Thoracic aorta endothelial cell (primary cell): ENCODE measurements at places on chromosomes 2 and 18. TPM values are rescaled to one million over a fixed set of nuclear protein-coding genes. Genes with fewer than 3 reads are reported as not detected.

The MFSD6 gene
- total RNA-seq, result 6.6 and 10.0 TPM in 2 replicates

The DNAJC27 gene
- 3.1 and 4.3 TPM in 2 replicates for total RNA-seq

The PARD3B gene
- total RNA-seq, result 18.4 and 19.0 TPM in 2 replicates

The ASPRV1 gene
- total RNA-seq, result 0.13 and 0.14 TPM in 2 replicates

The PTPRN gene
- not detected in 2 replicates for total RNA-seq

The CCBE1 gene
- total RNA-seq, result 1.0 and 2.5 TPM in 2 replicates

The SCYGR4 gene
- not detected in 2 replicates for total RNA-seq

The KHK gene
- 2.4 and 3.4 TPM in 2 replicates for total RNA-seq

The ERFE gene
- total RNA-seq, result 0.79 and 1.2 TPM in 2 replicates

The NPHP1 gene
- total RNA-seq, result 6.1 and 7.9 TPM in 2 replicates

The TNS1 gene
- total RNA-seq, result 37.0 and 38.2 TPM in 2 replicates

The ZBTB7C gene
- total RNA-seq, result under 0.01 TPM in 1 of 2 replicates, not detected in the other

The DSC2 gene
- 0.14 TPM in 1 of 2 replicates, not detected in the other for total RNA-seq

The GPR55 gene
- not detected in 2 replicates for total RNA-seq

The TTL gene
- total RNA-seq, result 94.3 and 102 TPM in 2 replicates

The CDH20 gene
- not detected in 2 replicates for total RNA-seq

The IKZF2 gene
- total RNA-seq, result 0.93 and 1.9 TPM in 2 replicates

The EFHD1 gene
- total RNA-seq, result 0.13 TPM in 1 of 2 replicates, not detected in the other

The REG3G gene
- not detected in 2 replicates for total RNA-seq

The REG1B gene
- total RNA-seq, result not detected in 2 replicates

The SLC23A3 gene
- 1.8 and 2.1 TPM in 2 replicates for total RNA-seq

The PDIA6 gene
- total RNA-seq, result 469 and 501 TPM in 2 replicates

The LIMS3 gene
- 3.8 and 5.3 TPM in 2 replicates for total RNA-seq

The PROKR1 gene
- total RNA-seq, result under 0.01 TPM in 1 of 2 replicates, not detected in the other

The DNAJC10 gene
- 187 and 212 TPM in 2 replicates for total RNA-seq

The DSG2 gene
- total RNA-seq, result 0.07 TPM in 1 of 2 replicates, not detected in the other

The MALL gene
- 102 and 223 TPM in 2 replicates for total RNA-seq

The ZEB2 gene
- 29.9 and 53.2 TPM in 2 replicates for total RNA-seq

The VIT gene
- 1.7 and 2.2 TPM in 2 replicates for total RNA-seq

The LRATD1 gene
- 0.13 and 0.79 TPM in 2 replicates for total RNA-seq

The FIGN gene
- 4.0 and 6.5 TPM in 2 replicates for total RNA-seq

The PPP4R1 gene
- total RNA-seq, result 174 and 200 TPM in 2 replicates

The RSAD2 gene
- total RNA-seq, result 0.13 and 0.43 TPM in 2 replicates

The CYBRD1 gene
- total RNA-seq, result 43.6 and 66.2 TPM in 2 replicates

The IRS1 gene
- total RNA-seq, result under 0.01 and 0.07 TPM in 2 replicates

The CYRIA gene
- total RNA-seq, result 46.5 and 47.6 TPM in 2 replicates

The TUBA3E gene
- total RNA-seq, result not detected in 2 replicates

The GRB14 gene
- 10.0 and 19.8 TPM in 2 replicates for total RNA-seq

The ZNF385B gene
- not detected in 2 replicates for total RNA-seq

The IL37 gene
- total RNA-seq, result not detected in 2 replicates

The GCG gene
- total RNA-seq, result not detected in 2 replicates

The CHST9 gene
- total RNA-seq, result not detected in 2 replicates

The SNORC gene
- total RNA-seq, result 0.40 and 0.79 TPM in 2 replicates

The SALL3 gene
- total RNA-seq, result 1.1 TPM in 1 of 2 replicates, not detected in the other

The CYTIP gene
- 0.13 TPM in 1 of 2 replicates, not detected in the other for total RNA-seq
